ENCODE measurements at places on chromosomes 4 and X.
A peak's percentile ranks its signal among the peaks of the same experiment; 100 is the strongest.

DNA sequence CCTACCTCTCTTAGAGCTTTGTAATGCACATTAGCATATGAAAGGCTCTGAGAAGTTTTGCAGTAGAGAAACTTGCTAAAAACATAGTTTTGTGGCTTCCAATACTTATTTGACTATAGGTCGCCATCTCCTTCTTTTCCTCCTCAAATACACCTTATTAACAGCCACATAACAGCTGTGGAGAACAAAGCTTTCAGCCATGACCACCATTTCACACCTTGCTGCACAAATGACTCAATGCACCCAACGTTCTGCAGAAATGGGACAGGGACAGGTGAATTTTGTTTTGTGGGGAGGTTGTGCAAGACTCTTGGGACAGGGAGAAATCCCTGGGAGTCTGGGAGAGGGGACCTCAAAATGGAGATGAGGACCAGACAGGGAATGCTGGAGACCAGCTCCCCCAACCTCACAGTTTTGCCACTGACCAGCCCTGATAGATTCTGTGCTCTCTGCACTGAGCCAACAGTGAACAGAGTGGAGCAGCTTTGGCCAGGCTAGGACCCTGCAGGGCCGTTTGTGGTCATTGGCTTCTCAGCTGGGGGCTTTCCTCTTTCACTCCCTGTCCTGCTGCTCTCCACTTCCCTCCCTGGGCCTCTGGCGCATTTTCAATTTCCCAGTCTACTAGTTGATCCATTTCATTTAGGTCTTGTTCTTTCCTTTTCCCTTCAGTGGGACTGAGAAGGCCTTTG lies 16.6 kb downstream of the FRMPD3 start:
- DNase-seq, result peak; percentile 17

DNA sequence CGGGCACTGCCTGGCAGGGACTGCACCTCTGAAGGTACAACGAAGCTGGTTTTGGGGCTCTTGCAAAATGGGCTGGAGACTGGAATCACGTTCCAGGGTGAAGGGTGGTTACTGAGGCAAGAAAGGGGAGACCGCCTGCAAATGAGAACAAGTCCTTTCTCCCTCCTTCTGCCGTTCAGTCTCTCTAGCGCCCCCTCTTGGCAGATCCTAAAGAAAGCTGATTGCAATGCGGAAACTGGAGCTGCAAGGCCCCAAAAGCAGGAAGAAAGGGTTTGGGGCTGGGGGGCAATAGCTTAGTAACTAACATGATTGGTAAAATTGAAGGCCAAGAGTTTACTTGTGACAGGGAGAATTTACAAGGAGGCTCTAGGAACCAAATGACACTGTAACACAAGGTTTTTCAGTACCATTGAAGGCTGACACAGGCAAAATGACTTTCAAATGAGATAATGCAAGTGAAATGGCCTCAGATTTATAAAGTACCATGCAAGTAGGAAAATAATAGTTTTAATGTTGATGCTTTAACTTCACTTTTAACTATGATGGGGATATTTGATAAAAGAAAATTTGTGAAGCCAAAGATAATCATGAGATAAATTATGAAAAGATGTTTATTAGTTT lies 222.7 kb upstream of the HAND2 start:
- DNase-seq, result peak; percentile 47

- DNase-seq, result no peak
Measured at GRCh38 chr4:47473141-47473750, 9.7 kb upstream of the COMMD8 start.

DNA sequence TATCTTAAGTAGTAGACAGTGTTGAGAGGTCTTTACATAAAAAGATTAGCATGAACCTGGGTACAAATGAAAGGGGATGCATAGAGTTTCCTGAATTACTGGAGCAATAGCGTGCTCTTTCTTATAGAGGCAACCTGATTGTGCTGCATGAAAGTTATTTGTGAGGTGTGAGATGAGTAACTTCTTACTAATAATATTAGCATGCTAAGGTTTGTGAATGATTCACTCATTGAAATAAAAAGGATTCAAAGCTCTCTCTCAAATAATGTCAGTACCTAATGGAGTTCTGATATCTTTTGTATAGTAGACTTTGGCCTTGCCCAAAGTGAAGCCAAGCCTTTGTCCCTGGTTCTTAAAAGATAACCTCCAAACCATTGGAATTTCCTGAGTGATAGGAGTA lies 131.0 kb upstream of the CXXC4 start:
- no peak for DNase-seq

Data from activated CD4-positive, alpha-beta T cell treated with anti-CD3 and anti-CD28 coated beads, Interleukin-2, amount 50 U/mL, for 16 hours (primary cell).